MCF 10A (cell line): ENCODE measurements at places on chromosomes 7 and 10.

DNA sequence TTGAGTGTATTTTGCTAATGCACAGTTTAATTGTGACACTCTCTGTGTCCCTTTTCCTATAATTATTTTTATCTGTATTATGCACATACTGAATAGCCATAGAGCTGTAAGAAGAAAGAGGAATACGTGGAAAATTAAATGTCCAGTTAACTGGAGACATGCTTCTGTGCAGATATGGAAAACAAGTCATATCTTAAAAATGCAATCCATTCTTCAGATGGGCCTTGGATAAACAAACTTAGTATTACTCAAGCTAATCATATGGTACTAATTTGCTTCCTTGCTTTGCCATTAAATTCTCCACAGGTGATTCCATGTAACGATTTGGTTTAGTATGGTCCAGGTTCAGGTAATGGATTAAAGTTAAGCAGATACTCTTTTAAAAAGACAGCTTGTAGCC, 201.2 kb upstream of the CELF2 start:
- no peak for DNase-seq

- no peak for DNase-seq
Measured at GRCh38 chr7:108091461-108091831, 38.7 kb downstream of the LAMB4 start.

DNA sequence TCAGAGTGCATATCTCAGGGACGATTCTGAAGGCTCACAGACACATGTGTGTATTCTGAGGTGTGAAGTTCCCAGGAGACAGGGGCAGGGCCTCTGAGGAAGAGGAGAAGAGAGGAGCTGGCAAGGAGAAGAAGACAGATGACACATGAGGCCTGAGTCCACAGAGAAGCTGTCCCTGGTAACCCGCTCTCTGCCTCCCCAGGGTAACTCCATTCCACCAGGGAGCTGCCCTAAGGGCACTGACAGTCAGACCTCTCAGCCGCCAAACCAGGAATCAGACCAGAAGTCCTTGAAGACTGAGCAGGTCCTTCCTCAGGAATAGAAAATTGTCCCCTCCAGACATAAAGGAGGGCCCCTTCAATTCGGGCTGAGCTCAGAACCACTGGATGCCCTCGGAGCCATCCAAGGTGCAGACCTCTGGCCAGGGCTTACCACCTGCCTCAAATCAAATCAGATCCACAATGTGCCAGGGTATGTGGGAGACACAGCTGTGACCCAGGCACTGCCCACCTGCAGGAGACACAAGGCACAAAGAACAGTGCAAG, 57.4 kb downstream of the TLL2 start:
- no peak for DNase-seq

GRCh38 chr10:73906524-73907447, 4.1 kb upstream of the PLAU start:
- peak; percentile 88 for DNase-seq

DNA sequence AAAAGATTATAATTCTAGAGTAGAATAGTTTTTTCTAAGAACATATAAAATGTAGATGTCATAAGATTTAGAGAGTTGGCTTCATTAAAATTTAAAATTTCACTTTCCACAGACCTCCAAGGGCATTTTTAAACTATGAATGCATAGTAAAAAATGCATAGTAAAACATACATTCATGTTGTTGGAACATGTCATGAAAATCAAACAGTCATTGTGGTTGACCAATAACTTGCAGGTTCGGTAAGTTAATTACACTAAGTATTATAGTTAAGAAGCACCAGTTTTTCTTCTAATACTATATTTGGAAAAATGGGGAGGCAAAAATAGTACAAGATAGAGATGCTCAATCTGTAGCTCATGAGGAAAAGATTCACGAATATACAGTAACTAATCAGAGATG, 61.5 kb upstream of the MACROH2A2 start:
- no peak for DNase-seq

DNA sequence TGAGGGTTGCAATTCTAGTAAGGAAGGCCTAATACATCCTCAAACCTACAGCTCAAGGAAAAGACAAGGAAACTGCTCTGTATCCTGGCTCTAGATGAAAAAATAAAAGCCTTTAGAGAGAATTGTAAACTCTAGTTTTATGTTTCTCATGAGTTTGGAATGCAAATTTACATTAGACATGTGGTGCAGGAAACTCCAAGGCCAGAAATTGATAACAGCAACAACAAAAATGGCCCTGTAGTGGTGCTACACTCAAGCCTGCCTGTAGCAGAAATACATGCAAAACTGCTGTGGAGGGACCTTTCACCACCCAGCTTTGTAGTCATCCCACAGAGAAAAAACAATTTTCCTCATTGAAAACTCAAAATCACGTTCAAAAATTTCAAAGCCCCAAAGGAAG, 546.7 kb upstream of the LRRN3 start:
- DNase-seq: no peak
